ENCODE measurements at places on chromosomes 12 and 14.

DNA sequence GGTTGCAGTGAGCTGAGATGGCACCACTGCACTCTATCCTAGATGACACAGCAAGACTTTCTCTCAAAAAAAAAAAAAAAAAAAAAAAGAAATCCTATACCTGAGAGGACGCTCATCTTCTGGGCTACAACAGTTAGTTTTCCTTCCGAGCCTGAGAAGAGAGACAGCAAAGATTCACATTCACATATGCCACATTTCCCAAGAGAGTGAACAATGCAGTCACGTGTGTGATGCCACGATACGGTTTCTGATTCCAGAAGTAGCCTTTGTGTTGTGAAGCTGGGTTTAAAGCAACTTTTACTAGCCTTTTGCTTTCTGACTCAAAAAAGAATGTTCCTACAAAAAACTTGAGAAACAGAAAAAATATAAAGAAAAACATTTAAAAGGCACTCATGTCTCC lies 19.5 kb downstream of the GCN1 start:
- no peak for DNase-seq

GRCh38 chr14:105456736-105457617 lies 17.6 kb upstream of the CRIP2 start:
- no peak for DNase-seq

GRCh38 chr12:54719691-54720090 lies 71.5 kb upstream of the DCD start:
- no peak for DNase-seq

GRCh38 chr12:97300891-97301290 lies 161.7 kb upstream of the RMST start:
- no peak for DNase-seq

DNA sequence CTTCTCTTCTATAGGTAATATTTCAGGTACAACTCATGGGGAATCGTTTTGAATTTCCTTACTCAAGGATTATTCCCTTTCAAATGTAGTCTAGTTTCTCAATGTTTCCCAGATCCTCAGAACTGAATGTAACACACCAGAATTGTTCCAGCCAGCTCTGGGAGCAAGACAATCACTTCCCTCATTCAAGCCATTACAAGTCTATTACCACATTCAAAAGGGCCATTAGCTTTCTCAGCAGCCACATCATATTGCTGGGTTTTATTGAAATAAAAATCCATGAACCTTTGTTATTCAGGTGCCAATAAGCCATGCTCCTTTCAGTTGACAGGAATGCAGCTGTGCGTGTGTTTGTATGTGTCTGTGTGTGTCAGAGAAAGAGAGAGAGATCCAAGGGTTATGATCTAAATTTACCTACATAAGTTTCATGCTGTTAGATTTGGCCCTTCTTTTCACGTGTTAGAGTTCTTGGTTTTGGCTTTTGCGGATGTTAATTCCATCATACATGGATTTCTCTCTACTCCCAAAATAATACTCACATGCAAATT lies 357.7 kb downstream of the BCAT1 start:
- no peak for DNase-seq

DNA sequence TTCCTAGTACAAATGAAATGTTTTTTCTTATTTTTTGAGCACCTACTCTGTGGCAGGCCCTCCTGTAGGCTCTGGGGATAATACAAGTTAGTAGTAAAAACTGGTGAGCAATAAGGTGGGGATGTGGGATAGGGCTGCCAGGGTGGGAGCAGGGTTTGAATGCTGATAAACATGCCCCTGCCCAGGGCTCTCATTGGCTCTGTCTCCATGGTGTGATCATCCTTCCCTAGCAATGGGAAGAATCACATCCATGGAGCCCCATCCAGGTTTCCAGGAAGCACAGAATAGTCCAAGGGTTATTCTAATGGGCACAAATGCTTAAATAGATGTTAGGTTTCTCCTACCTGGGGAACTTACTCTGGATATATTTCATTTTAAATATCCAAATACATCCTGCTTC lies 45.5 kb downstream of the GIT2 start:
- no peak for DNase-seq

GRCh38 chr12:51187370-51187987 lies 14.5 kb upstream of the TFCP2 start:
- DNase-seq = no peak

DNA sequence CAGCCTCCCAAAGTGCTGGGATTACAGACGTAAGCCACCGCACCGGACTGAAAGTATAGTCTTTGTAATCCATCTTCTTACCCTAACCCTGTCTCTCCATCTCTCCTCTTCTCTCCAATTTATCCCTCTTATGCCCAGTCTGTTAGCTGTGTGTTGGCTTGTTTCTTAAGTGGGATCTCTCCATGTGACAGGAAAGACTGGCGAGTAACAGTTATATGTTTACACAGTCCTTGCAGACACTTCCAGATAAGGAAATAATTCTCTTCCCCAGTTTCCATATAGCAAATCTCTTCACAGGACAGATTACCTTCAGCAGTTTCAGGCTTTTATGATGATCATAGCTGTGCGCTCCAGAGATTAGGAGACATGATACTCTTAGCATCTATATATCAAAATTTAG lies 16.0 kb upstream of the DIP2B start:
- no peak for DNase-seq

DNA sequence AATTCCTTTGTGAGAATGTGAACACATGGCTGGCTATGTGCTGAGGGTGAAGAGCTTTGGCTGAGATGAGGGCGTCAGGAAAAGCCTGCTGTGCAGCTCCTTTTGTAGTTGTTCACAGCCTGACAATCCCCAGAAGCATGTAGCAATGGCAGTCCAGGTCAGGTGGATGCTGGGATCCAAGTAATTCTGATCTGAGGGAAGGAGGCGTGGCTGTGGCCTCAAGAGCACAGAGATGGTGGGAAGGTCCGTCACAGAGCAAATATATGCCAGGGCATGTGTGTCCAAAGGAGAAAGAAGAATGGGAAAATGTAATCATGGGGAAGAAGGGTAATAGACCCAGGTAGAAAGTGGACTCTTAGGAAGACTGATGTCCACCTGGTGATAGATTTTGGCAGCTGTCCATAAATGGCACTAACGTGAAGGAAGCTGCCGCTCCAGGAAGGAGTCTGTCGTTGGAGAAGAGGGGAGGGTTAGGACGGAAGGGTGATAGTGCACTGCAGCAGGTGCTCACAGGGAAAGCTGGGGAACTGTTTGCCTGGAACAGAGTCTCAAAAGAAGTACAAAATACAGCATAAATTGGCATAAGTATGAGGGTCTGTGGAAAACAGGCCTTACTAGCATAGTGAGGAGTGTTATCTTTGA lies 13.8 kb downstream of the MGST1 start:
- no peak for DNase-seq

GRCh38 chr12:62919838-62920237 lies 15.1 kb downstream of the PPM1H start:
- peak; percentile 2 for DNase-seq

- peak; percentile 72 for DNase-seq
Observed at GRCh38 chr12:100141998-100142850, 450 bp downstream of the BLTP3B start.

DNA sequence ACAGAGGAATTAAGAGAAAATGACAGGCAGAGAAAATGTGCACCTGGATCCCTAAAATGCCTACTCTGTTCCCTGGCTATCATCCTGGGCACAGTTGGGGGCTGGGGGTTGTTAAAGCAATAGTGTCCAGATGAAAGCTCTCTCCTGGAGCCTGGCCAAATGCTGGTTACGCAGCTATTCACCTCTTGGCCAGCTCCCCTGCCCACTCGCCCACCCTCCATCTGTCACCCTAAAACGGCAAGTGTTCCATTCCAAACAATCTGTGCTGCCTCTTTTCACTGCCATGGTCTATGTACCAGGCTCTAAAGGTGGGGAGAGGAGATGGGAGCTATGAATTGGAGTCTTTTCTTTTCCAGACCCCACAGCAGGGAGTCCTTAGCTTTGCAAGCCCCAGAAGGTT lies 24.7 kb upstream of the NPFF start:
- no peak for DNase-seq

GRCh38 chr14:56760164-56760914 lies 49.9 kb downstream of the OTX2 start:
- DNase-seq = no peak

DNA sequence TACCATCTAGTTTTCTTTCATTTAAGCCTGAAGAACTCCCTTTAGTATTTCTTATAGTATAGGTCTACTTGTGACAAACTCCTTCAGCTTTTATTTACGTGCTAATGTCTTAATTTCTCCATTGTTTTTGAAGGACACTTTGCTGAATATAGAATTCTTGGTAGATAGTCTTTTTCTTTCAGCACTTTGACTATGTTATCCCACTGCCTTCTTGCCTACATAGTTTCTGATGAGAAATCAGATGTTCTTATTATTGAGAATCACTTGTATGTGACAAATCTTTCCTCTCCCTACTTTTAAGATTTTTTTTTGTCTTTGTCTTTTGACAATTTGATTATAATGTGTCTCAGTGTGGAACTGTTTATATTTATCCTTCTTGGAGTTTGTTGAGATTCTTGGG lies 5.1 kb upstream of the MIS18BP1 start:
- DNase-seq = no peak

GRCh38 chr14:83905157-83905556 lies 1624.8 kb upstream of the FLRT2 start:
- DNase-seq = no peak

DNA sequence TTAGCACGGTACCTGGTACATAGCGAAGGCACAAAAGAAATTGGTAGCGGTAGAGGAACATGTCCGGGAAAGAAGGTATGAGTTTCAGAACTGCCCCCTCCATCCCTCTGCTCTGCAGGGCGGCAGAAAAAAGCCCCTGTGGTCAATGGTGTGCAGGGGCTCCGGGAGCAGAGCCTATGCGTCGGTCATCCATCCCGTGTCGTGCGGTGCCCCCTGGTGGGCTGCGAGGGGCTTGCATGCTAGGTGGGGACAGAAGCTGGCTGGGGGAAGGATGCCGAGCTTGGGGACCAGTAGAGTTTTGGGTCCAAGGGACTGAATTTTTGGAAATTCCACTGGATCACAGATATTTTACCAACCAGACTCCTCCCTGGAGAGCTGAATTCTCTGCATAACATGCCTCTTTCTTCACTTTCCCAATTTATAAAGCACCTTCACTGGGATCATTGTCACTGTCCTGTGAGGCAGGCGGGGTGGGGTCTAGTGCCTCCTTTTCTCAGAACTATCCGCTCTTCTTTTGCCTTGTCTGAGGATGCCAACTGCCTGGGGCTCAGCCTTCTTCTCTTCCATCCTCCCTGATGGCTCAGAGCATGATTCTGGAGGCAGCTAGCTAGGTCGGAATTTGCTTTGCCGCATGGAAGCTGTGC lies 148.7 kb downstream of the SMOC1 start:
- DNase-seq = peak; percentile 75

- no peak for DNase-seq
Observed at GRCh38 chr14:102248121-102248520, 56.8 kb downstream of the MOK start.

- no peak for DNase-seq
Observed at GRCh38 chr14:91282954-91283645, 38.6 kb upstream of the GPR68 start.

DNA sequence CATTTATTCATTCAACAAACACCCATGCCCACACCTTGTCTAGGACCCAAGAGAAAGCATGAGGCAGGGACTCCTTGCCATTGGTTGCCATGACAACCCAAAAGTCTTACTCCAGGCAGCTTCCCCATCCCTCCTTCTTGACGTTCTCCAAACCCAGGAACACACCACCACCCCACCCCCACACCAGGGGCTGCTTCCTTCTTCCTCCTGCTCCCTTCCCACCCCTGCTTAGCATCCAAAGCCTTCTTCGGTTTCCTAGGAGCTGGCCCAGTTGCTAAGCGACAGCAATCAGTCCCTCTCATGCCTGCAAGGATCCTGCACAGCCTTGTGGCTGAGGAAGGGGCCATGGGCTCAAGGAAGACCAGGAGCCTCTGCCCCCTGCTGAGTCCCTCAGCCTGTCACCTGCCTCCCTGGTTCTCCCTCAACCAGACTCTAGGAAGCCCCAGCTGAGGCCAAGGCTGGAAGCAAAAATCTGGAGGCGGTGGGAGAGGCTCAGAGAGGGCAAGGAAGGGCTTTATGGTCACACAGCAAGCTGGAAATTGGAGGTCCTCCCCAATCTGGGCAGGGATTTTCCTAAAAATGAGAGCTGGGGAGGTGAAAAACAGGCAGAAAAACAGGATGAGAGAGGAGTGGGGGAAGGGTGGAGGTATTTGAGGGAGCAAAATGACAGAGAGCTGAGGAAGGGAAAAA lies 15.4 kb downstream of the RASAL1 start:
- DNase-seq = no peak

- DNase-seq = no peak
Observed at GRCh38 chr14:91330856-91331255, 86.4 kb upstream of the GPR68 start.

GRCh38 chr12:75724928-75725312 lies 213.5 kb upstream of the KRR1 start:
- DNase-seq = no peak

DNA sequence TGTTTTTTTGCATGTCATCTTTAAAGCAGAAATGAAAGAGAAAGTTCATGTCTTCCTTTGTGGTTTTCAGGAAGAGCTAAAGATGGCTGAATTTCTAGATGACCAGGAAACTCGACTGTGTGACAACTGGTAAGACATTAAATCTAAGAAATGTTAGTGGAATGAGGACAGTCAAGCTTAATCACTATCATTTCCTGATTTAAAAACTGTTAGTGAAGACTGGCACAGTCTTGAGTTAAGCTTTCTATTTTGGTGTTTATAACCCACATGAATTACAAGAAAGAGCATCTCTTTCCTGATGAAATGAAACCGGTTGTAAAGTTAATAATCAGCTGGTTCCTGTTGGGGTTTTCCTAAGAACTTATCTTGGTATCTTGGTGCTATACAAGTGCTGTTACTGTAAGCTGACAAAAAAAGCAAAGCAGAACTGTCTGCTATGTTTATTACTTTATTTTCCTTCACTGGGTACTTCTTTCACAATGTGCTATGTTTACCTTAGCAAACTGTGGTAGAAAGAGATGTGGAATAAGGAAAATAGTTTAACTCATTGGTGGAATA lies 5.2 kb downstream of the TRAFD1 start:
- DNase-seq = no peak

- no peak for DNase-seq
Observed at GRCh38 chr12:125148316-125148715, 83.1 kb downstream of the AACS start.

Measured in hypothalamus (tissue), 51 donors.